ENCODE measurements at places on chromosomes 5 and 9. TPM values are rescaled to one million over a fixed set of nuclear protein-coding genes. Genes with fewer than 3 reads are reported as not detected.

GRCh38 chr5:158484150-158484549, 615.6 kb downstream of the EBF1 start:
- DNase-seq, result no peak

- no peak for DNase-seq
Measured at GRCh38 chr5:67093279-67093678, 103.3 kb downstream of the CD180 start.

- DNase-seq, result no peak
Measured at GRCh38 chr9:4936823-4937222, 48.2 kb upstream of the JAK2 start.

DNA sequence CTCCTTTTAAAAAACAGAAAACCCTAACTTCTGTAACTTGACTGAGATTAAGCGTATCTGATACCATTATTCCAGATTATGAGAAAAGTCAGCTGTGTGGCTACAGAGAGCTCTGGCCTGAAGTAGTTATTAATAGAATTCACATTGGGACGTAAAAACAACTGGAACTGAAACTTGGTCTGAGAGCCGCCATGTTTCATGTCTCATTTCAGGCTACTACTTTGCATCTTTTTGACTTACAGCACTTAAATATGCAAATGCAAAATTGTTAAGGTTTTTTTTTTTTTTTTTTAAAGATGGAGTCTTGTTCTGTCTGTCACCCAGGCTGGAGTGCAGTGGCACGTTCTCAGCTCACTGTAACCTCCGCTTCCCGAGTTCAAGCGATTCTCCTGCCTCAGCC, 25.2 kb downstream of the MAP3K1 start:
- no peak for DNase-seq

DNA sequence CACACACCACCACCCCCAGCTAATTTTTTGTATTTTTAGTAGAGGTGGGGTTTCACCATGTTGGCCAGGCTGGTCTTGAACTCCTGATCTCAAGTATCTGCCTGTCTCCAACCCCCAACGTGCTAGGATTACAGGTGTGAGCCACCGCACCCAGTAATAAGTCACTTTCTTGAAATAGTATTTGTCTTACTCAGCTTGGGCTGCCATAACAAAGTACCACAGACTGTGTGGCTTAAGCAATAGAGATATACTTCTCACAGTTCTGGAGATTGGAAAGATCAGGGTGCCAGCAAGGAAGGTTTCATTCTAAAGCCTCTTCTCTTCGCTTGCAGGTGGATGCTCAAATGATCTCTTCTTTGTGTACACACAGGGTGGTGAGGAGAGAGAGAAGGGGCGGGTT, 99.8 kb downstream of the ARRDC3 start:
- DNase-seq, result no peak

DNA sequence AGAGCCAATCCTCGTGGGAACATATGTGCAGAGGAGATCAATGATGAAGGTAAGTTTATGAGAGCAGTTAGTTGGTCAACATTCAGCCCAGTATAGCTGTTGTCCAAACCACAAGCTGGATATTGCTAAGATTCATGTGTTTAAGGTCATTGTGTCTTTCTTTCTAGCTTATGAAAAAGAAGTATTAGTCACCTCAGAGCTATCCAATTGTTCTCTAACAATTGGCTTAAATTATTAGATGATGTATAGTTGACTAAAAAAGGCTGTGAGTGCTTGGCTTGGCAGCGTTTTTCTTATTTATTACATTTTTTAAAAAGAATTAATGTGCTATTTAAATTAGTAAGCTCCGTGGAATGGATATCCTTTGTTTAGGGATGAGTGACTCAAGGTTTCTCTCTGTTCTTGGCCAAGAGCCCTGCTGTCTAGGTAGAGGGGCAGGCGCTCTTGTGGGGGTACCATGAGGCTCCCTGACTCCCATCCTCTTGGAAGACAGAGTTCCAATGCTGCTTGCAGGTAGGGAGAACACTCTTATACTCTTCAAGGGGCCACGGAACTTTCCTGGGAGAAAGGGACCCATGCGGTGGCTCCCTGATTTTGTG, 487.4 kb downstream of the IRX1 start:
- no peak for DNase-seq

GRCh38 chr5:40958811-40959210, 49.5 kb downstream of the C7 start:
- no peak for DNase-seq

- DNase-seq, result no peak
Measured at GRCh38 chr5:181223729-181224389, 778 bp downstream of the TRIM41 start.

GRCh38 chr5:147168578-147169327, 66.1 kb upstream of the STK32A start:
- no peak for DNase-seq

- no peak for DNase-seq
Measured at GRCh38 chr5:73365990-73366667, 82.4 kb downstream of the FOXD1 start.

GMCL2 gene
- total RNA-seq, result not detected

BNC2 gene
- 51.3 TPM for total RNA-seq

SLC46A2 gene
- total RNA-seq, result under 0.01 TPM

NMUR2 gene
- not detected for total RNA-seq

ASTN2 gene
- total RNA-seq, result 4.7 TPM

FYB1 gene
- under 0.01 TPM for total RNA-seq

SPINK4 gene
- total RNA-seq, result not detected

PCDHGC4 gene
- 3.8 TPM for total RNA-seq

PKN3 gene
- 3.5 TPM for total RNA-seq

Measured in osteoblast (primary cell).